ENCODE measurements at places on chromosomes 16 and 17. TPM values are rescaled to one million over a fixed set of nuclear protein-coding genes. Genes with fewer than 3 reads are reported as not detected.
A peak's percentile ranks its signal among the peaks of the same experiment; 100 is the strongest.

GRCh38 chr16:88499292-88499691 lies 46.2 kb downstream of the ZFPM1 start:
- H3K4me1 ChIP-seq = peaks cover 8% of the 10 kb centered on the region
- H3K27ac ChIP-seq = no peak overlapping the region
- peaks cover 4% of the 10 kb centered on the region for H3K36me3 ChIP-seq
- DNase-seq = no peak
- no peaks in the 10 kb centered on the region for H3K27me3 ChIP-seq

GRCh38 chr17:57512691-57513090 lies 232.4 kb downstream of the CCDC182 start:
- H3K36me3 ChIP-seq = peaks cover 14% of the 10 kb centered on the region
- H3K27ac ChIP-seq = no peak overlapping the region
- H3K4me1 ChIP-seq = peaks cover 7% of the 10 kb centered on the region

GRCh38 chr16:13638218-13638617 lies 281.7 kb upstream of the ERCC4 start:
- no peak overlapping the region for H3K27ac ChIP-seq
- no peak overlapping the region for H3K4me3 ChIP-seq
- no peak for DNase-seq
- H3K36me3 ChIP-seq = no peaks in the 10 kb centered on the region

DNA sequence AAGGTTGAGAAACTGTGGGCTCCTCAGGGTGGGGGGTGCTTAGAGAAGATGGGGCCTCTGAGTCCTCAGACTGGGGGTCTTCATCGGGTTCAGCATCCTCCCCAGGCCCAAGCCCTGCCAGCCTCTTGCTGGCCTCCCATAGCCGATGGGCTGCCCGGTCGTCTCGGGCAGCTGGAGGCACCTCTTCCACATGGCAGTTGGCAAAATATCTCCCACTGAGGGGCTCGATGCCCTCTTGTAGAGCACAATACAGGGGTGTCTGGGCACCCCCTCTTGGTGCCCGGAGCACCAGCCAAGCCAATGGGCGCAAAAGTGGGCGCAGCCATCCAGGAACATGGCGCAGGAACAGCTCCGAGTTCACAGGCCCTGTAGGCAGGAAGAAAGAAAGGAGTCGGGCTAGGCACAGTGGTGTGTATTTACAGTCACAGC lies 1.0 kb upstream of the FLOT2 start:
- peaks cover 60% of the 10 kb centered on the region for H3K4me1 ChIP-seq
- no peak for DNase-seq
- peak overlapping the region; percentile 98 for H3K4me3 ChIP-seq
- H3K27me3 ChIP-seq = no peaks in the 10 kb centered on the region
- H3K27ac ChIP-seq = peak overlapping the region; percentile 95

DNA sequence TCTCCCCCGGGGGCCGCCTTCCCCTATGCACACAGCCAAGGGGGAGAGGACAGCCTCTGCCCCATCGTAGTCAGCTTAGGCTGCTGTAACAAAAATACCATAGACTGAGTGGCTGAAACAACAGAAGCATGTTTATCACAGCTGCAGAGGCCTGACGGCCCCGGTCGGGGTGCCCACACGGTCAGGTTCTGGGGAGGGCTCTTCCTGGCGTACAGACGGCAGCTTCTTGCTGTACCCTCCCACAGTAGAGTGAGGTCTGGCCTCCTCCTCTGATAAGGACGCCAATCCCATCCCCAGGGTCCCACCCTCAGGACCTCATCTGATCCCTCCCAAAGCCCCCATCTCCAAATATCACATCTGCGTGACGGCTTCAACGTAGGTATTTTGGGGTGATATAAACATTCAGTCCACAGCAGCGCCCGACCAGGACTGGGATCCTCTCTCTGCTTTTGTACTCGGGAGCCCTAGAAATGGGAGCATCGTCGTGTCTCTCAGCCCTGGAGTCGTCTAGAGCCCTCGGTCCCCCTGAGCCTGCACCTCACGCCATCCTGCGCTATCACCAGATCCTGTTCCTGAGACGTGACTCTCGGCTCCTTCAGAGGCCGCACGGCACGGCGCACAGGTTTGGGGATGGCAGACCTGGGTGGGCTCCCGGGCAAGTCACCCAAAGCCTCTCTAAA lies 67.8 kb downstream of the RPH3AL start:
- no peaks in the 10 kb centered on the region for H3K36me3 ChIP-seq
- H3K4me1 ChIP-seq = no peaks in the 10 kb centered on the region
- H3K27me3 ChIP-seq = no peaks in the 10 kb centered on the region
- H3K27ac ChIP-seq = no peak overlapping the region
- no peak overlapping the region for H3K4me3 ChIP-seq

- DNase-seq = no peak
- no peaks in the 10 kb centered on the region for H3K4me1 ChIP-seq
- H3K27ac ChIP-seq = no peak overlapping the region
- H3K36me3 ChIP-seq = peaks cover 95% of the 10 kb centered on the region
- no peaks in the 10 kb centered on the region for H3K27me3 ChIP-seq
These were observed 12.3 kb downstream of the SRRM2 start for GRCh38 chr16:2764718-2765117.

DNA sequence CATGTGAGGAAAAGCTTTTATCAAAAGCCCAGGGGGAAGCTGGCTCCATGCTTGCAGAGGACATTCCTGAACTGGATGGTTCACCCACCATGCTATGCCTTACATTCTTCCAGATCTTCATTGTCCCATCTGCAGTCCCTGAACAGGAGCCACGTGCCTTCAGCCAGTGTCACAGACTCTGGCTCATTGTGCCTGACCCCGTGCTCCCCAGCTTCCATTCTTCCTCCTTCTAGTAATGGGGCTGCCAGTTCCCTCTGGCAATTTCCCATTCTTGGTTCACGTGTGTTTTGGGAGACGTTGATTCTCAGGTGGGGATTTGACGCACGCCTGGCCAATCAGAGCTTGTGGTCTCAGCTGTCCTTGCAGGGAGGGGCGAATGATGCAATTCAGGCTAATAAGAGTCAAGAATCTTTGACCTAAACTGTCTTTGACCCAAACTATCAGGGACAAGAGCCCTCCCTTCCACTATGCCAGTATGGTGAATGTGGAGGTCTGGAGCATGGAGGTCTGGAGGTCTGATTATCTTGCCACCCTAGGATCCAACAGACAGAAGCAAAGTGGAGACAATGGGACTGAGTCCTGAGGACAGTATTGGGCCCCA lies 52.7 kb downstream of the IRX6 start:
- peaks cover 4% of the 10 kb centered on the region for H3K27me3 ChIP-seq
- H3K27ac ChIP-seq = no peak overlapping the region
- H3K4me3 ChIP-seq = no peak overlapping the region
- no peaks in the 10 kb centered on the region for H3K36me3 ChIP-seq
- DNase-seq = no peak

GRCh38 chr16:83955218-83956130 lies 2.4 kb downstream of the OSGIN1 start:
- no peaks in the 10 kb centered on the region for H3K36me3 ChIP-seq
- no peak overlapping the region for H3K4me3 ChIP-seq
- H3K27me3 ChIP-seq = peaks cover 5% of the 10 kb centered on the region
- H3K4me1 ChIP-seq = peaks cover 11% of the 10 kb centered on the region
- no peak overlapping the region for H3K27ac ChIP-seq
- no peak for DNase-seq

DNA sequence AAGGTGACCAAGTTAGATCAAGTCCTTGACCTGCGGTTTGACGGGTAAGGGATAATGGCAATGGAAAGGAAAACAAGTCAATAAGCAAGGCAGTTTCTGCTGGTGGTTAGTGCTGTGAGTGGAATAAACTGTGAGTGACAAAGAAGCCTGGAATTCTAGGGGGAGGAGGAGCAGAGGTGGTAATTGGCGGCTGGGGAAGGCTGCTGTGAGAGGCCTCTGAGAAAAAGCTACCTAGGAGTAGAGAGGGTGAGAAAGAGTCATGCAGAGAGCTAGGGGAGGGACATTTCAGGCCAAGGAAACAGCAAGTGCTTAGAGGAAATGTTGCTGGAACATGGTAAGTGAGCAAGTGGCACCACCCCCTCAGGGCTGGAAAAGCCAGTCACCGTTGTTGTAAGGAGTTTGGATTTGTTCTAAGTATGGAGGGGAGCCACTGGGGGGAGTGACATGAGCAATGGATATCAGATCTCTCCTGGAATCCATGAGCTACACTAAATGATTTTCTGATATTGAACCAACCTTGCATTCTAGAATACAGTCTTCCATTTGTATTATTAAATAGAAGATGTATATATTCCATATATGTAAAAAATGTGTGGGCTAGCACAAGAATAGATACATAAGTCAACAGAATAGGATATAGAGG lies 6.7 kb downstream of the NLRC3 start:
- H3K27me3 ChIP-seq = no peaks in the 10 kb centered on the region
- no peak overlapping the region for H3K4me3 ChIP-seq
- H3K27ac ChIP-seq = no peak overlapping the region
- DNase-seq = no peak
- peaks cover 36% of the 10 kb centered on the region for H3K4me1 ChIP-seq
- peaks cover 64% of the 10 kb centered on the region for H3K36me3 ChIP-seq

- H3K27me3 ChIP-seq = no peaks in the 10 kb centered on the region
These were observed 25.1 kb downstream of the AKAP1 start for GRCh38 chr17:57110152-57110542.

DNA sequence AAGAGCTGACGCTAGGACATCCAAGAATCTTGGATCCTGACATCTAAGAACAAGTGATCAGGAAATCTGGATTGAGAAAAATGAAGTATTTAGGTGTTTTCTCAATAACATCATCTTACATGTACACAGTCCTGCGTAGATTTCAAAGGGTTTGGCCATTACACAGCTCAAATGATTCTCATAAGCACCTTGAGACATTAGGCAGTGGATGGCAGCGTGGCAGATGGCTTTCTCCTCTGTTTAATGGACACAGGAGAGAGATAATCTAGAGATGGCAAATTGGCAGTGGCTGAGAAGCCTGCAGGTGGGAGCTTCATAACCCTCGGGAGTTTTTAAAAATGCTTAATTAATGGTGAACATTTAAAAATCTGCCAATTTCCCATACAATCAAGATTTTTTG lies 137.5 kb downstream of the ZFHX3 start:
- H3K27ac ChIP-seq = no peak overlapping the region
- DNase-seq = no peak
- H3K4me3 ChIP-seq = no peak overlapping the region

DNA sequence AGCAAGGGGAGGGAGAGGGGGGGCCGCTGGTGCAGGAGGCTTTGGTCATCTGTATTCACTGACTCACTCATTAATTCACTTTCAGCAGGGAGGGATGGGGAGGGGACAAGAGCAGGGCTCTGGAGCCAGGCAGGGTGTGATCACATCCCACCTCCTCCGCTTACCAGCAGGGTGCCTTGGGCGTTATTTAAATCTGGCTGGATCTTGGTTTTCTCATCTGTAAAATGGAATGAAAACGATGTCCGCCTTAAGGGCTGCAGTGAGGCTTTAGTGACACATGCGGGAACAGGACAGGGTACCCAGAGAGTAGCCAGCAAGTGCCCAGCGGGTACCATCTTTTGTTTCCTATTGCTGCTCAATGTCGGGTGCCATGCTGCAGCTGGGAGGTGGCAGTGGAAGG lies 161.0 kb downstream of the GSG1L start:
- H3K27ac ChIP-seq = no peak overlapping the region
- H3K27me3 ChIP-seq = peaks cover 3% of the 10 kb centered on the region
- H3K4me3 ChIP-seq = no peak overlapping the region
- H3K4me1 ChIP-seq = no peaks in the 10 kb centered on the region
- no peaks in the 10 kb centered on the region for H3K36me3 ChIP-seq
- DNase-seq = no peak

DNA sequence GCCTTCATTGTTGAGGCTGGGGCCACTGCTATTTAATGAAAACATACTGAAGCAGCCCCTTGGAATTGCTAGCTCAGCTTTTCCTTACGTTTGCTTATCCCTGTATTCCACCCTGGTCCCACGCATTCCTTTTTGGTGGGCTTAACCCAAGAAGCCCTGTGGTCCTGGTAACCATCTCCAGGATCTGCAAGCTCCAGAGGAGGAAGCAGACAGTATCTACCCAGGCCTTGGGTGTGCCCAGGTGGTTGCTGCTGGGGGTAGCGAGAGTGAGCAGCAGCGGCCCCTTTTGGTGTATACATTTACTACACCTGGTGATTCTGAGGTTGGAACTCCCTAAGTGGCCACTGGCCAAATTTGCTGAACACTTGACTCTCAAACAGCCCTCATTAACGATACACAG lies 97.7 kb downstream of the CBLN1 start:
- no peak for DNase-seq
- H3K4me3 ChIP-seq = no peak overlapping the region
- H3K4me1 ChIP-seq = no peaks in the 10 kb centered on the region
- no peaks in the 10 kb centered on the region for H3K27me3 ChIP-seq

DNA sequence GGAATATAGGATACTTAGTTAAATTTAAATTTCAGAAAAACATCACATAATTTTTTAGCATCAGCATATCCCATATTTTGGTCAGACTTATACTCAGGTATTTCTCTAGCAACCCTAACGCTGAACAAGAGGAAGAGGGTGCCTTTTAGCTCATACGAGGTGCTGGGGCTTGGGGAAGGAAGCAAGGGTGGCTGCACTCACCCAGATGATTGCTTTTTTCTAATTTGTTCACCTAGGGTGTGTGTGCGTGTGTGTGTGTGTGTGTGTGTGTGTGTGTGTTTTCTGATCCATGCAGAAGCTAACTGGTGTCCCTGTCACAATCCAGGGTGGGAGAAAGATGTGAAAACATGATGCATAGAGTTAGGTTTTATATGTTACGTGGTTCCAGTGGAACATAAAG lies 81.2 kb downstream of the WNT3 start:
- no peak overlapping the region for H3K27ac ChIP-seq
- DNase-seq = no peak
- H3K4me3 ChIP-seq = no peak overlapping the region

DNA sequence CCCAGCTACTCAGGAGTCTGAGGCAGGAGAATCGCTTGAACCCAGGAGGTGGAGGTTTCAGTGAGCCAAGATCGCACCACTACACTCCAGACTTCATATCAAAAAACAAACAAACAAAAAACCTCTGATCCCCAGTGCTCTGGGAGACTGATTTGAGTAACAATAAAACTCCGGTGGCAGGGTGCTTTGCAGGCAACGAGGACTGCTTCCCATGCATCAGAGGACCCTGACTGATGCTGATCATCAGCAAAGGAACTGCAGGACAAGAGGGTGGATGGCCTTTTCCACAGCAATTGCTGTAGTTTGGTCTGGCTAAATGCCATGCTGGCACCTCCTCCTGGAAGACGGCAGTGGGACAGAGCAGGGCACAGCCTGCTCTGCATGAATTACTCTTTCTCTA lies 6.4 kb upstream of the SLC39A11 start:
- no peak overlapping the region for H3K27ac ChIP-seq
- H3K4me3 ChIP-seq = no peak overlapping the region
- peaks cover 14% of the 10 kb centered on the region for H3K27me3 ChIP-seq
- no peak for DNase-seq
- no peaks in the 10 kb centered on the region for H3K36me3 ChIP-seq
- no peaks in the 10 kb centered on the region for H3K4me1 ChIP-seq

- peaks cover 93% of the 10 kb centered on the region for H3K4me1 ChIP-seq
- peaks cover 60% of the 10 kb centered on the region for H3K36me3 ChIP-seq
- peak overlapping the region; percentile 70 for H3K4me3 ChIP-seq
- no peaks in the 10 kb centered on the region for H3K27me3 ChIP-seq
- peak overlapping the region; percentile 91 for H3K27ac ChIP-seq
- no peak for DNase-seq
These were observed 12.5 kb downstream of the SLC7A5 start for GRCh38 chr16:87856791-87857228.

- no peak for DNase-seq
- peaks cover 21% of the 10 kb centered on the region for H3K4me1 ChIP-seq
These were observed 12.7 kb downstream of the MSI2 start for GRCh38 chr17:57269052-57269451.

Gene OR1F1
- total RNA-seq = not detected

Gene CEP295NL
- 0.26 TPM for total RNA-seq

Gene SPNS1
- 29.0 TPM for total RNA-seq

Gene PIK3R6
- 18.3 TPM for total RNA-seq

Gene CAVIN1
- total RNA-seq = 2.0 TPM

Gene CCL16
- total RNA-seq = not detected

Gene RAMP2
- not detected for total RNA-seq

Gene SDF2
- 54.5 TPM for total RNA-seq

All from activated CD8-positive, alpha-beta T cell treated with anti-CD3 and anti-CD28 coated beads, Interleukin-2, amount 10 ng/mL, durations not matched to agents 7 days and 5 days (primary cell).